ENCODE measurements at places on chromosomes 3 and 15.

DNA sequence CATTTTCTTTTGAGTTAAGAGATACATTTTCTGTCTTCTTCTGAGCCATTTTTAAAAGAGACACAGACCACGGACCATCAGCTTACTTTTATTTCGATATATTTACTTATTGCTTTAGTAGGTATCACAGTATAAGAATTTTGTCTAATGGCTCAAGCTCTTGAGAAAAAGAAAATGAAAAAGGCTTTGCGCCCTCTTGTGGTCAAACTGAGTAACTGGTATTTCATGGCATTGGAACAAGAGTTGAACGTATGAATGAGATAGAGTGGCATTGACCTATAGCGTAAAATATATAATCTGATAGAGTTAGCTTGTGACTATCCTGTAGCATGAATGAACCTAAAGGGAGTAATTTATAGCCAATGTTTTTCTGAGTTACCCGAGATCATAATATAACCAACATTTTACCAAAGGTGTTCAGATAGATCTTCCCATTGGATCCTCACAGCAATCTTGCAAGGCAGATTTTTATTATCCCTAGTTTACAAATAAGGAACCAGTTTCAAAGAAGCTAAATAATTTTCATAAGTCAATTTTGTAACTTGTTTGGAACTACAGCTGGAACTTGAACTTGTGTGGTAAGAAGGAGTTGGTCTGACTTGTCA lies 154.6 kb downstream of the POLR2M start:
- peak; percentile 26 for DNase-seq

DNA sequence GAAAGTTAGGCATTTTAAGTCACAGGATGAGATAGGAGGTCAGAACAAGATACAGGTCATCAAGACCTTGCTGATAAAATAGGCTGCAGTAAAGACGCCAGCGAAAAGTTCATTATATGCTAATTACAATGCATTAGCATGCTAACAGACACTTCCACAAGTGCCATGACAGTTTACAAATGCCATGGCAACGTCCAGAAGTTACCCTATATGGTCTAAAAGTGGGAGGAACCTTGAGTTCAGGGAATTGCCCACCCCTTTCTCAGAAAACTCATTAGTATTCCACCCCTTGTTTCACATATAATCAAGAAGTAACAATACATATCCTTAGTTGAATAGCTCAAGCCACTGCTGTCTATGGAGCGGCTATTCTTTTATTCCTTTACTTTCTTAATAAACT lies 92.7 kb upstream of the PLXND1 start:
- DNase-seq, result no peak

- DNase-seq, result no peak
Observed at GRCh38 chr3:25537516-25537915, 109.5 kb downstream of the RARB start.

GRCh38 chr15:37820380-37821128 lies 113.9 kb upstream of the TMCO5A start:
- DNase-seq, result no peak

DNA sequence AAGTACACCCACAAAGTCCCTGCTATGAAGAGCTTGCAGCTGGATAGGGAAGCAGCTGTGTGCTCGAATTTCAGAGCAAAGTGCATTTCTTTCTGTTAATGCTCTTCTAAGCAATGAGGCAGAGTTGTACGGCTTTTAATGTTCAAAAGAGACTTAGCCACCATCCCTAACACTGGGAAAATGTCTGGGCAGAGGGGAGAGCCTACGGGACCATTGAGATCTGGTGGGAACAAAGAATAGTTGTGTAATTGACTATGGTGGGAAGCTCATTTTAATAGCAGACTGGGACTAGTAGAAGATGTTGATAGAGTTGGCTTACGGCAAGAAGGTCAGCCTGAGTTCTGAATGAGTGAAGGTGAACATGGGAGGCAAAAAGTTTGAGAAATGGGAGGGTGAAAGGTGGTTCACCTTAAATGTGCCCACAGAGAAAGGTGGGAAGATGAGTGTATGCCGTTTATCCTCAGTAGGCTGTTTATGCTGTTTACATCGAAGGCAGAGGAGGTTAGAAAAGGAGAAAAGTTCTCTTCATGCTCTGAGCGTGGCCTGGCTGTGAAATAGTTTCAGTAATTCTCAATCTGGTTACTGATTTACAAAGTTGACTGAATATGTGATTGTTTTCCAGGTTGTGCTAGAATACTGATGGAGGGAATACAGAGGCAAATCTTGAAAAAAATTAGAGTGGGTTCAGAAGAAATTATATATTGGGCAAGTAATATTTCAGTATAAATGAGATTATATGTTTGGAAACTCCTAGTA lies 22.9 kb upstream of the UTS2B start:
- DNase-seq, result no peak

DNA sequence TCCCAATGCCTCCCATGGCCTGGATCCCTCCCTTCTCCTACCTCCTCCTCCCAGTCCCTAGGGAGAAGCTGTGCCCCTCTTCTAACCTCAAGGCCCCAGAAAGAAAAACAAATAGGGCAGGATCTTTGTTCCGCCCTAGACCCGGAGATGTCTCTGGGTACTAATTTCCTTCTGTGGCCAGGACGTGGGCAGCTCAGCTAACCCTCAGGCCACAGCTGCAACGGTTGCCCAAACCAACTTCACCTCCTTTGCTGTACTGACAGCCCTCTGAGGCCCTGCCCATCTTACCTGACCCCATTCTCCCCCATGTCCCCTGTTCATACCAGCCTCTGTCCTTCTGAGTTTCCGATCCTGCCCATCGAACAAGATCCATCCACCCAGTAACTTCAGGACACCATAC lies 70.7 kb downstream of the SRGAP3 start:
- no peak for DNase-seq

GRCh38 chr3:71189480-71189879 lies 394.0 kb downstream of the FOXP1 start:
- no peak for DNase-seq

DNA sequence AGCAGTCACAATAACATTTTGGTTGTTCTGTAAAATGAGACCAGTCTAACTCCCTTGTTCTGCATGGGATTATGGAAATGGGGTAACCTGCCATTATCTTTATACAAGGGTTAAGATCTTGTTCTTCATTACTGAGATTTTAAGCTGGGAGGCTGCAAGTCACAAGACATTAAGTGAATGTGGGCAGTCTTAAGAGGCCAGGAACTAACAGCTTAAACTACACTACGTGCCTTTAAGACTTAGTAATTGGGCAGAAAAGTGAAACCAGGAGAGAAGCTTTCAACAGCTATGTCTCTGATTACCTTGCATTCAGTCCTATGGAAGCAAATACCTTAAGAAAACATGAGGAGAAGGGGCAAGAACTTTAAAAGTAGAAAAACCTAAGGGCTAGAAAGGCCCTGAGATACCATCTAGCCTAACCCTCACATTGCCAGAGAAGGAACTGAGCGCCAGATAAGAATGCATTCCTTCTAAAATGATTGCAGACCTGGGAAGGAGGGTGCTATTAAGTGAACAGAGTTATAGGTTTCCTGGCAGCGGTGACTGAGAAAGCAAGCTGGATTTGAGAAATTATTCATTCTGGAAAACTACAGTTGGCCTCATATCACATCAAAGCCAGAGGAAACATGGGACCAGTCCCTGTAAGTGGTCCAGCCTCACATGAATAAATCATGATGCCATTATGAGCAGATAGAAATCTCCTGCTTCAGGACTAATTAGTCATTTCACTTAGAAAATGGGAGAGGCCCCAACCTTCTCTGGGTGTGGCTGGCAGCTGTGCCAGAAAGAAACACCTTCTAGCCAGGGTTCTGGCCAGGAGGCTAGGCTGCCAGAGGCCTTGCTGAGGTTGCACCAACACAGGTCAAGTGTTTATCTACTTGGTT lies 32.9 kb downstream of the DAPK2 start:
- DNase-seq, result no peak

- DNase-seq, result no peak
Observed at GRCh38 chr15:23467110-23467600, 20.1 kb upstream of the GOLGA6L2 start.

- DNase-seq, result no peak
Observed at GRCh38 chr3:11482021-11482420, 161.7 kb downstream of the VGLL4 start.

DNA sequence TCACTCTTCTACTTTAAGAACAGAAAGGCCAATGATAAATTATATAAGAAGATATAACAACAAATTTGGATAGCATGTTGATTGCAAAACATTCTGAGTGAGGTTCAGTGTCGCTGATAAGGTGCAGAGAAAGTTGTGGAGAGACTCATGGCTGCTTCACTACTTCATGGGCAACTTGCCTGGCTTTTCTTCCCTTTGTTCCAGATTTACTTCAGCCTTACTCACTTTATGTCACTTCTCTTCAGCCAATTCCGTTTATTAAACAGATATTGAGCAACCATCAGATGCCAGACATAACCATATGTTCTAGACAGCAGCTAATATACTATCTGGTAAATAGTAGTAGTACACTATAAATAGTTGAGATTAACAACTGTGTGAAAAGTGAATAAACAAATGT lies 150.0 kb upstream of the CHL1 start:
- no peak for DNase-seq

DNA sequence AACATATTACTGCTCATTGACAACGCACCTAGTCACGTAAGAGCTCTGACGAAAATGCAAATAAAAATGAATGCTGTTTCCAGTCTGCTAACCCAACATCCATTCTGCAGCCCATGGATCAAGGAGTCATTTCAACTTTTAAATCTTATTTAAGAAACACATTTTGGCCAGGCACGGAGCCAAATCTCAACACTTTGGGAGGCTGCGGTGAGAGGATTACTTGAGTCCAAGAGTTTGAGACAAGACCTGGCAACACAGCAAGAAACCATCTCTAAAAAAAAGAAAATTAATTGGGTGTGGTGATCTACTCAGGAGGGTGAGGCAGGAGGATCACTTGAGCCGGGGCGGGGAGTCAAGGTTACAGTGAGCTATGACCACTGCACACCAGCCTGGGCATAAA lies 22.4 kb upstream of the TM4SF19 start:
- no peak for DNase-seq

DNA sequence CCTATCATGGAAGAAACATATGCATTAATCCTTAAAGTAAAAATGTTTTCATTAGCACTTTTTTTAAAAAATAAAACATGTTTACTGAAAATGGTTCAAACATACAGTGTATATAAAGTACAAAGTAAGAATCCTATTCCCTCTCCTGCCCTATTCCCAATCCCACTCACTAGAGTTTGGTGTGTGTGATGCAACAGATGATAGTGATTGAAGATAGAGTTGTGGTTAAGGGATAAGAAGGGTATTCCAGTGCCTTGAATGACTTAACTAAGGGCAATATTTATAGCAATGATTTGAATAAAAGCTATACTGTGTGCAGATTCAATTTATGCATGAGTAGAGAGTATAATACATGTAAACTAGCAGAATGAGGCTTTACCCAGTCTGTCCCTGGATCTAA lies 18.1 kb downstream of the ZNF280D start:
- DNase-seq, result no peak

GRCh38 chr15:65328506-65329287 lies 24.2 kb downstream of the RNU5B-1 start:
- no peak for DNase-seq

- no peak for DNase-seq
Observed at GRCh38 chr3:37466660-37467359, 292.4 kb upstream of the LRRFIP2 start.

- no peak for DNase-seq
Observed at GRCh38 chr3:120200493-120201235, 84.4 kb downstream of the GPR156 start.

DNA sequence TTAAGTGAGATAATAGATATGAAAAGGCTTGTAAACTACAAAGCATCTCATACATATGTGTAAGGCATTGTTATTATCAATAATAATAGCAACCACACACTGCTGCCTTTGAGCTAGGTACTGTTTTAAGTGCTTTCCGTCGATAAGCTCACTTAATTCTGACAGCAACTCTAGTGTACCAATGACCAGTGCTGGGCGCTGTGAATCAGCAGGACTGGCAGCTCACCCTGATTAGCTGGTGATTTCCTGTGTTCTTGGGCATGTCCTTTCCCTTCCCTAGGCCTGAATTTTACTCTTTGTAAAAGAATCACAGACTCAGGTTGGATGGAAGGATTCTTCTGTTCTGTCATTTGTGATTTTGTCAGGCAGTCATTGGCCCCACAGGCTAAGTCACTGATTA lies 215.6 kb downstream of the LPP start:
- no peak for DNase-seq

DNA sequence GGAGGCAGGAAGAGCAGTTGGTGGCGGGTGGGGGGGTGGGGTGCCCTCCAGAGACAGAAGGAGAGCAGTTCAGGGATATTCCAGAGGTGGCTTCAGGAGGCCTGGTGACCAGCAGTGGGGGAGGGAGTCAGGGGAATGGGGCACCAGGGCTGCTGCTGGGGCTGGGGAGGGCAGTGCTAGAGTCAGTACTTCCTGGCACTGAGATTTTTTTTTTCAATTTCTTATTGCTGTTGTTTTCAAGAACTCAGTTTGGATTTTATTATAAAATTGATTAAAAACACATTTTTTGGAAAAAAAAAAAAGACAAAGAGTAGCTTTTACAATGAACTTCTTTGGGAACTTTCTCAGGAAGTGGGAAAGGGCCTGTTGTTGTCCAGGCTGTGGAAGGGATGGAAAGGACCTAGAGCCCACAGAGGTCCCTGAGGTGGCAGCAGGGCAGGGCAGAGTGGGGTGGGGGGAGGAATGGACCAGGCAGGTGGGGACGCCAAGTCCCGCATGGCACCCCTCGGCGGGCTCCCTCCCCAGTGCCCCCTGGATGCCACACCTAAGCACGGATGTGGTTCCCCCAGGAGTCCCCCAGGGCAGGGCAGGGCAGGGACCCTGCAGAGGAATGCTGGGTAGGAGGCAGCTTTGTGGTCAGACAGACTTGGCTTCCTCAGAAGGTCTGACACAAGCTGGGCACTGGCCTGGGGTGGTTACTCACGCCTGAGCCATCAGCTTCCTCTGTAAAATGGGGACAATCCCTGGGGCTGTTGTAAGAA lies 8.5 kb upstream of the ANPEP start:
- no peak for DNase-seq

Measured in central memory CD4-positive, alpha-beta T cell (primary cell).